Hindlimb muscle (tissue), 1 donor: ENCODE measurements at places on chromosomes 1 and 21.
A peak's percentile ranks its signal among the peaks of the same experiment; 100 is the strongest.

DNA sequence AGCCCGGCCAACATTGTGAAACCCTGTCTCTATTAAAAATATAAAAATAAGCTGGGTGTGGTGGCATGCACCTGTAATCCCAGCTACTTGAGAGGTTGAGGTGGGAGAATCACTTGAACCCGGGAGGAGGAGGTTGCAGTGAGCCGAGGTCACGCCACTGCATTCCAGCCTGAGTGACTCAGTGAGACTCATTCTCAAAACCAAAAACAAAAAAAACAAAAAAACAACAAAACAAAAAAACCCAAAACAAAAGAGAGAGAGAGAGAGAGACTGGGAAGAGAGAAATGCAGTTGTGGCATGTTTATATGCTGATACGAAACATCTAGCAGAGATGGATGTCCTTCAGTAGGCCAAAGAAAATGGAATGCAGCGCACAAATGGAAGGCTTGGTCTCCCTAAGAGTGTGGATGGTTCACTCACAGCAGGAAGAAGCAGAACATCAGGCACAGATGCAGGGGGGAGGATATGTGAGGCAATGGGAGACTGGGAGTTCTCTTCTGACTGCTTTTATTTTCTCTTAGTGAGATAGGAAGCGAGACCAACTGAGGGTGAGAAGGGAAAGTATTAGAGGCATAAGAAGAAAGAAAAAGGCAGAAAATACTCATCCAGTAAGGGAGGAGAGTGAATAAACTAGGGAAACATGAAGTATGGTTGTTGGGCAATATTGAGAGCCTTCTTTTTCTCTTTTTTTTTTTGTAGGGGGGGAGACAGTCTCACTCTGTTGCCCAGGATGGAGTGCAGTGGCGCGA lies 16.0 kb downstream of the THEM4 start:
- no peak for DNase-seq

GRCh38 chr1:39214998-39215873 lies 10.7 kb downstream of the MACF1 start:
- no peak for DNase-seq

DNA sequence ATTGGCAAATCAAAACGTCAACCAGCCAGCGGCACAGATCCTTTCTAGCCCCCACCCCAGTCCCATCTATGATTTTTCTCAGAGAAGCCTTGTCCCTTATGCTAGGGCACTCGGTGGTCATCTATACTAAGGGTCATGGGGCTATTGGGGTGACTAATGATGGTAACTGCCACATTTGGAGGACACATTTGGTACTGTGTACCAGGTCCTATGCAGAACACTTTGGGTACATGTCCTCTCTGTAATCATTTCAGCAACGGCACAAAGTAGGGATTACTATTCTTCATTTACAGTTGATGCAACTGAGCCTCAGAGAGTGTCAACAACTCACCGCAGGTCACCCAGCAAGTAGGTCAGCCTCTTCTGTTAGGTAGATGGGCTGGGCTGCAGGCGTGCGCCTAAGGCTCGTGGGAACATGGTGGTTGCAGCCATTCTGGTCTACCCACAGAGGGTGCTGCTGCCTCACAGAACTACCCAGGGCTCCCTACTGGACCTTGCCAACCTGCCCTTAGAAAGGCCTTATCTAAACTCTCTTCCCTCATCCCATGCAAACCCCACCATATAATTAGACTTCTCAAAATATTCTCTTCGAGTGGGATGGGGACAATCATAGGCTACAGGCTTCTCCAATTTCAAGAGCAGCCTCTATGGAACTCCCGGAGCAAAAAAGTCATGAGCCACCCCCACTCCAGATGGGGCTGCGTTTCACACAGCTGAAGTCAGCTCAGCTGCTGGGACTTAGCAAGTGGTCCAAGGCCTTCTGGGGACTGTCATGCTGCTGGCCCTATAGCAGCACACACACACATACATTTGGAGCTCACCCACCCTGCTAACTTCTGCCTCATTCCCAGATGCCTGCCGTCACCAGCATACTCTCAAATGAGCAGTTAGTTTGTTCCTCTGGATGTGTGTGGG lies 5.8 kb upstream of the SDHB start:
- DNase-seq, result peak; percentile 68

DNA sequence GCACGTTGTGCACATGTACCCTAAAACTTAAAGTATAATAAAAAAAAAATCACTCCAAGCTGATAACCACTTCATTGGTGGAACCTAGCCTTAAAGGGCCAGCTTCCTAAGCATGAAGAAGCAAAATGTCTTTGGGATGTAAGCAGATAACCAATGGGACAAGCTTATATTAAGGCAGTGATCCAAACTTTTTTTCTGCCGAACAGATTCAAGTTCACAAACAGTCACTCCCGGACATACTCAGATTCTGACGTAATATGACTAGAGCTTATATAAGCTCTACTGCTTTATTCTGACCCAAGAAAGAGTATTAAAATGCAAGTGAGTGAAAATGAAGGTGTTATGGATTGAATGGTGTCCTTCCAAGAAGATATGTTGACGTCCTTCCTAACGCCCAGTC lies 44.9 kb upstream of the HIVEP3 start:
- no peak for DNase-seq

- DNase-seq, result no peak
These were observed 45.2 kb downstream of the NENF start for GRCh38 chr1:212477680-212478466.

DNA sequence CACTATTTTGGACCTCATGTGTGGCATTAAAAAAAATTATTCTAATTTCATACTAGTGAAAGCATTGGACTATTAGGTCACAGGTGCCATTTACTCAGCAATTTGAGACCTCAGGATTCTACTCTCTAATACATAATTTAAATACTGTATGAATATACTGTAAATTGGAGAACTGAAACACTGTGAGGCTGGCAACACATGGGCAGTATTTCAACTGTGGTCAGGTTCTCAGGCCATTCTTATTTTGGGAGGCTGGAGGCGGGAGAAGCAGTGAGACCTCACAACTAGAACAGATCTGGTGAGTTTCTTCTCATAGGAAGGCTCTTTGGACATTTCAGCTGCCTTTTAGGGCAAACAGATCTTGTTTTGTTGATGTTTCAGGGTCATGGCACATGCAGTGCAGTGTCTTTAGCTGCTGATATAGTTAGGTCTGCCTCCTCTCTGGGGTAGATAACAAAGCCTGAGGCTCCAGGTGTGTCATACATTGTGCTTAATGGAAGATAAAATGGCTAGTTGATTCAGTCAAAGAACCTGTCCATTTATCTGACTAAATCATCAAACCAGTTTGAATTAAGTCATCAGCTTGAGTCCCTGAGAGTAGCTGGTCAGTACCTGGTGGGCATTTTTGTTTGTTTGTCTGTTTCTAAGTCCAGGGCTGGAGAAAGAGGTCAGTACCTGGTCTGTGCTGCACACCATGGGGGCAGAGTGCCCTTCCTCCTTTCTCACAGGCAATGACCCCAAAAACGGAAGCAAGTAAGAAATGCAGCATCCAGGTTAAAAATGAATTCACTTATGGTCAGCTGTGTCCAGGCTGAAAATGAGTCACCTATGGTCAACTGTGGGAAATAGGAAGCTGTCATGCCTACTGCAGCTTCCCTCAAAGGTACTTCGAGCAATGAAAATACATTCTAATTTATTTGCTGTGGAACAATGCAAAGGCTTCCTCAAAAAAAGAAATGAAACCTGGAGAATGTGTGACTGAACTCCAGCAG lies 216.2 kb downstream of the SDCCAG8 start:
- DNase-seq, result no peak

- no peak for DNase-seq
These were observed 19.4 kb downstream of the VANGL2 start for GRCh38 chr1:160419838-160420169.

DNA sequence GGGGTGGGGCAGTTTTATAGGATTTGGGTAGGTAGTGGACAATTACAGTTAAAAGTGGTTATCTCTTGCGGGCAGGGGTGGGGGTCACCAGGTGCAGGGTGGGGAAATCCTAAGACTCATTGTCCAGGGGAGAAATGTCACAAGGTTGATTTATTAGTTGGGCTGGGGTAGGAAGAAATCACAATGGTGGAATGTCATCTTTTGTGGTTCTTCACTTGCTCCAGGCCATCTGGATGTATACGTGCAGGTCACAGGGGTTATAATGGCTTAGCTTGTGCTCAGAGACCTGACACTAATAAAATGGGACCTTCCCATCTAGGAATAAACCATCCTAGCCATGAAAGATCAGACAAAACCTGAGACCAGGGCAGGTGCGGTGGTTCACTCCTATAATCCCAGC lies 11.5 kb downstream of the TEX46 start:
- no peak for DNase-seq

DNA sequence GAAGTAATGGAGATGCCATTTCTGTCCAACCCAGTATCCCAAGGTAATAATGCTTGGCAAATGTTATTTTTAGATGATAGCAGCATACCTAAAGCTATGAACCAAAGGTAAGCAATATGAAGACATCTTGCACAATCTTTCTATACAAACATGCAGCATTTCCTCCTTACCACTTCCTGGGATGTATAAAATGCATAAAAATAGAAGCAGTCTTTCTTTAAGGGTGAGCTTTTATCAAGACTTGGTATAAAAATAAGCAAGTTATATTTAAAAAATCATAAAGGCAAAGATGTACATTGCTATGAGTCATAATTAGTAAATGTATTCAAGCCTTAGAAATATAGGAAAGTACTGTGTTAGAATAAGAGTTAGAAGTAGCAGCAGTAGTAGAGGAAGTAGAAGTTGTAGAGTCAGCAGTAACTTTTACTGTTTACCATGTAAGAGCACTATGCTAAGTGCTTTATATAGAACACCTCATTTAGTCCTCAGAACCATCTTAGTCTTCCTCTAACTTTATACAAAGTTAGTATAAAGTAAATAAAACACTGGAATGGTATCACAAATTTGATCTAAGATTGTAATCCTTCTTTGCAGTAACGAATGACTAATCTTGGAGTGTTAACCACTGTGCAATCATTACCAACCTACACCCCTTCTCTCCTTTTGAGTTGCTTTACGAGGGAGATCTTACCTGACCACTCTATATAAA lies 371.3 kb downstream of the VAV3 start:
- DNase-seq, result no peak

DNA sequence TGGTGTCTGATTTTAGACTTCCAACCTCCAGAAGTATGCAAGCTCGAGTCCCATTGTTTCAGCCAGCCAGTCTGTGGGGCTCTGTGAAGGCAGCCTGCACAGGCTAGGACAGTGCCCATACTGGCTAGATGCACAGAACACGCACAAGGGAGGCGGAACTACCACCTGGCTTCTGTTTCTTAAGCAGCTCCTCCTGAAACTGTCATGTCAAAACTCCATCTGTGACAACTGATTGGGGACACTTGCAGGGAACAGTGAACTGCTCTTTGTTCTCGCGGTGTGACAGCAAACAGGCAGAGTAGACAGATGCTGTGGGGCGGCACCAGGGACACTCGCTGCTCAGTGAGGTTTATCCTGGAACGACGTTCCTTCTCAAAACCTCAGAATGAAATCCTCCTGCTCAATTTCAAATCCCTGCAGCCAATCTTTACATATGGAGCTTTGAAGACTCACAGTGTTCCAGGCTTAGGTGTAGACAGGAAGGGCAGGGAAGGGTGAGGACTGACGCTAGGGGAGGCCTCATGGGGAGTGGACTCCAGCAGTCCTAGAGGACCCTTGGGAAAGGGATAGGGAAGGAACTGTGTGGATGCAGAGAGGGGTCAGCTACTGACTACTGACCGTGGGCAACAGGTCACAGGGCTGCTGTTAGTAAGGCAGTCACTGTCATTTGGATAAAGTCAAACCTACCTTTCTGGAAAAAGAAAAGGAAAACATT lies 73.8 kb downstream of the ERG start:
- no peak for DNase-seq

GRCh38 chr1:178055779-178056471 lies 38.0 kb upstream of the RASAL2 start:
- DNase-seq, result no peak

- no peak for DNase-seq
These were observed 164.7 kb downstream of the NRIP1 start for GRCh38 chr21:14900058-14900457.

GRCh38 chr1:84800090-84801073 lies 92.6 kb downstream of the LPAR3 start:
- no peak for DNase-seq

GRCh38 chr1:56645677-56646305 lies 677 bp downstream of the PRKAA2 start:
- DNase-seq, result no peak

GRCh38 chr21:15825700-15826099 lies 95.9 kb downstream of the USP25 start:
- no peak for DNase-seq

GRCh38 chr1:179043266-179043665 lies 17.6 kb downstream of the FAM20B start:
- no peak for DNase-seq

DNA sequence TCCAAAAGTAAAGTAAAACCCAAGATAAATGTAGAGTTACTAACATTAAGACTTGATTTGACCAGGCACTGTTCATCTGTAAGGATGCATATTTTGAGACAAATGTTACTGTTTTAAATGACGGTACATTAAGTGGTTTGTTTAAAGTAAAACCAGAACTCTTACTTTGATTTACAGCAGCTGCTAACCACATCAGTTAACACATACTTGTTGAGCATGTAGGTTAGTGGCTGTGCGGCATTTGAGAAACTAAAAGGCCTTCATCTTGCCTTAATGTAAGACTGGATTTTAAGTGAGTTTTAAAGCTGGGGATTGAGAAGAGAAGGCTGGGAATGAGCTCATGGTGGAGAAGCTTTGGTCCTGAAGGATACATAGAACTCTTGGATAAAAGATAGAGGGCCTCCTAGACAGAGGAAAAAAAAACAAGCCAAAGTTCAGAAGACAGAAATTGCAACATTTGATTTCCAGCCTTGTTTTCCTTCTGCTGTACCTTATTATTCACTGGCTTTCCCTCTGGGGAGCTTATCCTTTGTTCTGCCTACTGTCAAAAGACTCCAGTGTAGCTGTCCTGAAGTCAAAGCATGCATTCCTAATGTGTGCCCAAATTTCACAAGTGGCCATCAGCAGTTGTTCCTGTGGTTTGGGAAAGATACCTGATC lies 66.6 kb downstream of the MTR start:
- no peak for DNase-seq

DNA sequence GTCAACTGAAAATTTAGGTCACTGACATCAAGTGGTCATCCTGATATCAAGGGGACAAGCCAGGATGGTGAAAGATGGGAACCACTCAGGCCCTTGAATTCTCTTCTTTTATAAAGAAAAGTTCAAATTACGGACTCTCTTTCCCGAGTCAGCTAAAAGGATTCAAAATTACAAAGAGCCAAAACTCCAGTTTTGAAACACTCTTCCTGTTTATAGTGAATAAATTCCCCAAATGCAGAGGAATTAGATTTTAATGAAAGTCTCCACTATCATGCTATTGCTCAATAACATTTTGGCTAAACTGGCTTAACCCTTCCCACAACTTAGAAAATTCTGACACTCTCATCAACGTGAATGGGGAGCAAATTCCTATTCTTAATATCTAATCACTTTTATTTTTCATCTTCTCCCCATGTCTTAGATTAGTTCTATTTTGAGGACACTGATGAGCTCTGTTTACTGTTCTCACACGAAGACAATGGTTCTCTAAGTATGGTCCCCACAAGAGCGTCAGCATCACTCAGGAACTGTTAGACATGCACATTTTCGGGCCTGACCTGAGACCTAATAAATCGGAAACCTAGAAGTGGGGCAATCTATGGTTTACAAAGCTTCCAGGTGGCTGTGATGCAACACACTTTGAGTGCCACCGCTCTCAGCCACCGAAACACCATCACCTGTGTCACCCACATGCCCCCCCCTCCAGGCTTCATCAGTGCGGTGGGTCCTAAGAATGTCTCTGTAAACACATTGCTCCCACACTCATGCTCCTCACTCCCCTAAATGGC lies 64.4 kb upstream of the TIAM1 start:
- no peak for DNase-seq

- no peak for DNase-seq
These were observed 4.5 kb upstream of the NCMAP start for GRCh38 chr1:24551290-24551959.

- no peak for DNase-seq
These were observed 2.2 kb downstream of the SH3BP5L start for GRCh38 chr1:248823517-248824001.
